ENCODE measurements at places on chromosomes 3 and 15. TPM values are rescaled to one million over a fixed set of nuclear protein-coding genes. Genes with fewer than 3 reads are reported as not detected.

DNA sequence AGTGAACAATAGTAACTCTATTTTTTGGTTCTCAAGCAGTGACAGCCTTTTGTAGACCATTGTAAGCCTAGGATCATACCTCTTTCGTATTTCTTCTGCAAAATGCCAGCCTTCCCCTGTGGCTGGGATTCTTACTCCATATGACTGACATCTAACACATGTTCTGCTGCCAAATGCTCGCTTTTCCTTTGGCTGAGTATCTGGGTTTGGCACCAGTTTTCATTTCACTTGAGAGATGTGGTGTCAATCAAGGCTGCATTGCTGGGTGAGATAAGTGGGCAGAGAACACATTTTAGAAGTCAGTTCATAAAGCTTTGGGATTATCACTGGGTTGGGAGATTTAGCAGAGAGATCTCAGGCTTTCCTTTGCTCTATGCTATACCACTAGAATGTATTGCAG, 514.7 kb upstream of the SGO1 start:
- H3K27me3 ChIP-seq = no peaks in the 10 kb centered on the region
- H3K27ac ChIP-seq = no peak overlapping the region
- H3K36me3 ChIP-seq = no peaks in the 10 kb centered on the region
- DNase-seq = no peak
- H3K4me3 ChIP-seq = no peak overlapping the region

Gene ANP32A
- total RNA-seq = 250 TPM

DNA sequence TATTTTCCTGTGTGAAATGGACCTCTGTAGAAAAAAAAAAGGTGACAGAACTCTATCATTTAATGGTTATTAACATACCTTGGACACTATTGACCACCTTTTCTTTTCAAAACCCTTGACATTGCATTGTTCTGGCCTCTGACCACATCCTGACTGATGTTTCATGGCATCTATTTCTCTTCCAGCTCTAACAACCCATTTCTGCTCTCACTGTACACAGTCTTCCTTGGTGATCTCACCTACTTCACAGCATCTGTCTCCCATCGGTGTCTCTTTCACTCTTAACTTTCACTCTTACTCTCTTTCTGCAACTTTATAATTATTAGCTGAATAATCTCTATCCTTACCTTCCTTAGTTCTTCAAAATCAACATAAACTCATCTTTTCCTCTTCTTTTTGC, 217.4 kb upstream of the CD96 start:
- no peak overlapping the region for H3K27ac ChIP-seq
- DNase-seq = no peak
- H3K4me3 ChIP-seq = no peak overlapping the region
- H3K36me3 ChIP-seq = no peaks in the 10 kb centered on the region

Gene TMEM266
- total RNA-seq = 1.1 TPM

GRCh38 chr3:179734497-179735281, 81.8 kb downstream of the USP13 start:
- peaks cover 7% of the 10 kb centered on the region for H3K36me3 ChIP-seq
- no peaks in the 10 kb centered on the region for H3K27me3 ChIP-seq
- no peaks in the 10 kb centered on the region for H3K4me1 ChIP-seq
- no peak overlapping the region for H3K27ac ChIP-seq
- no peak for DNase-seq

Data from neural progenitor cell (in vitro differentiated cells).